Smooth muscle cell of the pulmonary artery (primary cell): ENCODE measurements at places on chromosomes 3 and 15. TPM values are rescaled to one million over a fixed set of nuclear protein-coding genes. Genes with fewer than 3 reads are reported as not detected.

EFCC1 gene
- not detected in 2 replicates for total RNA-seq

A4GNT gene
- not detected in 2 replicates for total RNA-seq

WDR49 gene
- total RNA-seq: 0.07 and 0.56 TPM in 2 replicates

GDPGP1 gene
- total RNA-seq: 6.3 and 10.8 TPM in 2 replicates

CPEB1 gene
- 9.0 and 14.1 TPM in 2 replicates for total RNA-seq

CILP gene
- total RNA-seq: 0.07 TPM in 2 replicates
